ENCODE measurements at places on chromosomes 16 and 17. TPM values are rescaled to one million over a fixed set of nuclear protein-coding genes. Genes with fewer than 3 reads are reported as not detected.

Gene LITAFD
- total RNA-seq = not detected

Gene GRIN2C
- 34.4 TPM for total RNA-seq

DNA sequence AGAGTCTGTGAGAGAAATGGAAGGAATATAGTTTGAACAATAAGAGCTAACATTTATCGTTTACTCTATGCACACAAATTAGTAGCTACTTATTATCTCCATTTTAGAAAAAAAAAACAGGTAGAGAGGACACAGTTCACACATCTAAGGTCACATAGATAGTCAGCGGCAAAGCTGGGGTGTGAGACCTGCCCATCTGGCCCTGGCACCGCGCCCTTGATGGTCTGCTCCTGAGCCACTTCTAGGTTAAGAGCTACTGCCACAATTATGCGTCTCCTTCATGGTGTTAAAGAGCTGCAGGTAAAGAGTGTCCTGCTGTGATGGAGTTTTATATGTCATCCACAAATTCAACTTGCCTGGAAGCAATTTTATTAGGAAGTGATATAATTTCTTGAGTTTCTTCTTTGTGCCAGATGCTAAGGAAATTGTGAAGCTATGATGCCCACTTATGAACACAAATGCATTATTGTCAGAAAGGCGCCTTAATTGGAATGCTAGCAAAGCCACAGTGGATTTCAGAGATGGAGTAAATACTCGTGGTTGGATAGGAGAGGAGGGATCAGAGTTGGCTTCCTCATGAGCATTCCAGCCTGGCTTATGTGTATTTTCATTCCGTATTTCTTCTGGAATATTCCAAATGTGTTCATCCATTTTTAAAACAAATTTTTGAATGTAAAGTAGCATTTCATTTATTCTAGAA lies 21.3 kb upstream of the MFSD6L start:
- no peak overlapping the region for H3K4me3 ChIP-seq
- H3K4me1 ChIP-seq = no peaks in the 10 kb centered on the region

DNA sequence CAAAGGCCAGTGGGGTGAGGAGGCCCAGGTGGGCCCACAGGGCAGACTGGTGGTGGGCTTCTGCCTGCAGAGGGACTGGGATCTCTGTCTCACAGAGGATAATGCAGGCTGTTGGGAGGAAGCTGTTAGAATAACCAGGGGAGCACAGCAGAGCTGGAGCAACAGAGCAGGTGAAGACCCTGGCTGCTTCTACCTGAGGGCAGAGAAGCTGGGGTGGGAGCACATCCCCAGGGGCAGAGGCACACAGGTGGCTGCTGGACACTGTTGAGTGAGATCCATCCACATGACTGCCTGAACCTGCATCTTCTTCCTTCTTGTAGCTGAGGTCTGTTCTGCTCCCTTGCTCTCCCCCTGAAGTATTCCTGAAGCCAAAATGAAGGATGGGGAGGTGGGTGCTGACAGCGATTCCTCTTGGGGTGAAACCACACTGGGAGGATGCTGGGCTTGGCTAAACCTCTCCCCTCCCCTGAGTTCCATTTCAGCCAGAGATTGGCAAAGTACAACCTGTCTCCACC lies 1725.0 kb downstream of the TP53TG3F start:
- H3K36me3 ChIP-seq = no peaks in the 10 kb centered on the region
- no peak overlapping the region for H3K4me3 ChIP-seq
- H3K27me3 ChIP-seq = no peaks in the 10 kb centered on the region
- H3K4me1 ChIP-seq = no peaks in the 10 kb centered on the region
- DNase-seq = no peak
- no peak overlapping the region for H3K27ac ChIP-seq
